ENCODE measurements at places on chromosomes 1 and 21.
A peak's percentile ranks its signal among the peaks of the same experiment; 100 is the strongest.

GRCh38 chr1:169295425-169295824 is 72.2 kb downstream of the NME7 start:
- DNase-seq = no peak

- DNase-seq = no peak
These were observed 2.0 kb downstream of the PYCR2 start for GRCh38 chr1:225921734-225922709.

DNA sequence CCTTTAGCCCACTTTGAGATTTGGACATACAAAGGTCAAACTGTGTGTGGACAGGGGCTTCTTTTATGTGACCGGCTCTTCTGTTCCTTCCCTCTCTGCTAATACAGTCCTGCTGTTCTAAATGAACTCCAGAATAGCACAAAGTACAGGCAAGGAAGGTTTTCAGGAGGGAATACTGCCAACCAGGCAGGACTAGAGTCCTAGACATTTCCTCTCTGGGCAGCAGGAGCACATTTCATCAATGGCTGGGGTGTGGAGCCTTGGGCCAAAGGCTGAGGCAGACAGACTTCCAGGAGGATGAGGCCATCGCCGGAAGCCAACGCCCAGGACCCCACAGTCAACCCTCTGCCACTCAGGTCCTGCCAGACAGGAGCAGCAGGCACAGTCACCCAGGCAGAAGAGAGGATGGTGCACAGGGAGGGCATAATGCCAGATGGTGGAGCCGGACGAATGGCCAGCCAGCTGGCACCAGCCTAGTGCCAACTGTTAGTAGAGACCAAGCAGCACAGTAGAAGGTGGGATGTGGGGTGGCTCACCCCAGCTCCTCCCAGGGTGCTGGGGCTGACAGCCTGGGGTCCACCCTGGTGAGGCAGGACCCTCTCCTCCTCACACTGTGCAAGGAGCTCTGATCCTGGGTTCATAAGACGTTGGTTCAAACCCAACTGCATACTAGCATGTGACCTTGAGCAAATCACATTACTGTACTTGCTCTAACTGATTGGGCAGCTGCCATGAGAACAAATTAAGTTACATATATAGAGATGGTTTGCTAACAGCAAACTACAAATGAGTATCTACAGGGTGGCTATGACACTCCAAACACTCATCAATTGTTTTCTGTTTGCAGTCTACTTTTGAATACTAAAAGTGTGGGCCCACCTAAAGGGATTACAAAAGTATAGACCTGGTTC is 410.7 kb downstream of the SIPA1L2 start:
- DNase-seq = no peak

- no peak for DNase-seq
These were observed 3.3 kb upstream of the PCBP3 start for GRCh38 chr21:45640001-45640887.

GRCh38 chr1:86470859-86471258 is 2.1 kb downstream of the CLCA1 start:
- DNase-seq = no peak

DNA sequence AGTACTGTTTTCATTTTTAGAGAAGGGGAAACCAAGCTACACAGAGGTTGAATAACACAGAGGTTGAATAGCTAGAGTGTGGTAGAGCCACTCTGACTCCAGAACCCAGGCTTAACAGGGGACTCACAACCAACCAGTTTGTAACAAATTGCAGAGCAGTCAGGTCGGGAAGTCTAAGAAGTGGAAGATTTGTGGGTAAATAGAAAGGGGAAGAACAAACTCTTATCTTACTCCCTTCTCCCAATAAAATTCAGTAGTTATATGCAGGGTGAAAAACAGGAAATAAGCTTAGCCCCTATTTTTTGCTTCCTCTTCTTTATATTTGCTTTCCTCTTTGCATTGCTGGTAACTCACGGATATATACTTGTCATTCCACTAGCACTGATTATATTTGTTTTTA is 23.2 kb downstream of the CDC42 start:
- DNase-seq = no peak

DNA sequence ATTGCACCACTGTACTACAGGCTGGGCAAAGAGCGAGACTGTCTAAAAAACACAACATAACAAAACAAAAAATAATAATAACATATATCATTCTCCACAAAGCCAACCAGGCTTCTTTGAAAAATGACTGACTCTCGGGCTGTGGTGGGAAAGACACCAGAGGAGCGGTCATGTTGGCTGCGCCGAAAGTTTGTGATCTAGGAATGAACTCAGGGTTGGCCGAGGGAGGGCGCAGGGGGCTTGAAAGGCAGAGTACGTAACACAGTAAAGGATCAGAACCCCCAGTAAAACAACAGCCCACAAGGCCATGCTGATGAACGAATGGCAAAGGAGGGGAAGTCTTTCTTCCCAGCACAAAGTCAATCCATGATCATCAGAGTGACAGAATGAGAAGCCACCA is 4.7 kb downstream of the SLC35E2B start:
- DNase-seq = no peak

GRCh38 chr1:89633248-89633799 is 404 bp downstream of the LRRC8C start:
- DNase-seq = peak; percentile 46

GRCh38 chr1:233005703-233006102 is 55.3 kb downstream of the NTPCR start:
- no peak for DNase-seq

DNA sequence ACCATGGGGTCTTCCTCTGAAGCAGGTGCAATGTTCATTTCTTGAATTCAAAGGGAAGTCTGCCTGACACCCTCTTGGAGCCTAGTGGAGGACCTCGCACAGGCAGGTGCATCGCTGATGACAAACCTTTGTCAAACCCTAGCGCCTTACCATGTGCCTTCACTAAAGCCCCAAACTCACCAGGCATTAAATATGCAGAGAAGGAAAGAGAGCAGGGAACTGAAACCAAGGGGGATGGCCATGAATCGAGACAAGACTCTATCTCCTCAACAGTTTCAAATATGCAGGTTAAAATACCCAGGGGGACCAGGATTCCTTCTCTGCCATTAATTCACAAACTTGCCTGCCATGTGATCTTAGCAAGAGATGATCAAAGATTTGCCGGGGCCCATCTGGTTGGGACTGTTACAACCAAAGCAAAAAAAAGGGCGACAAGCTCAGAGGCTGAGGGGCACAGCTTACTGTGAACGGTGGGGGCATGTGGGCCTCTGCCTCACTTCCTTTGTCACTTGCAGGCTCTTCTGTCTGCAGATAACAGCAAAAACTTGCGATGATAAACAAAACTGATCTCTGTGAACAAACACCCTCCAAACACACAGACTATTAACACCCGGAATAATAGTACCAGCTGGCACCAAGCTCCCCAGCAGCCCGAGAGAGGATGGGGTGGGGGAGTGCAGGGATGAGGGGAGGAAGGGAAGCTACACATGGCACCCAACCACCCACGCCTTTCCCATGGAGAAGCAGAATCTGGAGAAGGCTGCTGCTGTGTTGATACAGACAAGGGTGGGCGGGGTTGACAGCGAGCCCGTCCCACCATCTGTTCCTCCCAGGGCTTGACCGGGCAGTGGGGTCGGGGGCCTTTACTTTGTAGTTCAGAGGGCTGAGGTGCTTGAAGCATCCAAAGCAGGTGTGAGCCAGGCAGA is 33.9 kb downstream of the TMEM63A start:
- no peak for DNase-seq

GRCh38 chr1:155913969-155914757 is 3.0 kb upstream of the RIT1 start:
- DNase-seq = no peak

- DNase-seq = no peak
These were observed 99.0 kb upstream of the SOD1 start for GRCh38 chr21:31560479-31560878.

- DNase-seq = no peak
These were observed 61.8 kb upstream of the PTGFRN start for GRCh38 chr1:116847688-116848531.

- no peak for DNase-seq
These were observed 44.5 kb downstream of the CBS start for GRCh38 chr21:43031121-43031619.

DNA sequence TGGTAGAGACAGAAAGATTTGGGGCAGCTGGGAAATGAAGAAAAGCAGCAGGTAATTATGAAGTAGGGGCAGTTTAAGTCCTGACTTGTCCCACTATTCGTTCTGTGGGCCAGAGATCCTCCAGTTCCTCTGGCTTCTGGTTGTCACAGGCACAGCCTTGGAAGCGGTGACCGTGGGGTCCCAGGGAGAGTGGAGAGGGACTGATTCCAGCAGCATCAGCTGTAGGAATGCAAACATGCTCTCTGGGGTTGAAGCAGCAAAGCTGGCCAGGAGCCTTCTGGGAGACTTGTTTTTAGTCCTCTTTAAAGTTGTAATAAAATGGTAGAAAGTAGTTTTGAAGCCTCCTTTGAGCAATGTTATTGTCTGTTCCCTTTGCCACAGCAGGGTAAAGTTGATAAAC is 488.0 kb downstream of the LMO4 start:
- no peak for DNase-seq

DNA sequence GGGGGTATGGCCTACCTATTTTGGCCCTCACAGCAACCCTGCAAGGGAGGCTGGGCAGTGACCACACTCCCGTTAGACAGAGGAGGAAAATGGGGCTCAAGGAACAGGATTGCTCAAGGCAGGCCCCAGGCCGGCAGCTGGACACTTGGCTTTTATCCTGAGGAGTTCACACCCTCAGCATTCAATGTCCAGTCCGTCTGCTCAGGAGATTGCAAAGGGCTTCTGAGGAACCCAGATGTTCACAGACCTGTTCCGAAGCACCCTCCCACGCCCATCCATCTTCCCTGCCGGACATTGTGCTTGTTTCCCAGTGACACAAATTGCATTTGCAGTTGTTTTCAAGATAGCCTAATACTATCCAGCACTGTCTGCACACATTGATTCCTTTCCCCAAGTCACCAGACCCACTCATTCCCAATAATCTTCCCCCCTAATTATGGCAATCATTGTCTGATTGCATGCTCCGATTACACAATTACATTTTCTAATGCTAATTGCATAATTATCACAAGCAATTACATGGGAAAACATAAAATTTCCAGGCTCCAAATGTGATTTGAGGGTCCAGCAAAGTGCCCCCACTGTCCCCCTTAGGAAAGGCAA is 4.3 kb upstream of the UBL4B start:
- DNase-seq = no peak

DNA sequence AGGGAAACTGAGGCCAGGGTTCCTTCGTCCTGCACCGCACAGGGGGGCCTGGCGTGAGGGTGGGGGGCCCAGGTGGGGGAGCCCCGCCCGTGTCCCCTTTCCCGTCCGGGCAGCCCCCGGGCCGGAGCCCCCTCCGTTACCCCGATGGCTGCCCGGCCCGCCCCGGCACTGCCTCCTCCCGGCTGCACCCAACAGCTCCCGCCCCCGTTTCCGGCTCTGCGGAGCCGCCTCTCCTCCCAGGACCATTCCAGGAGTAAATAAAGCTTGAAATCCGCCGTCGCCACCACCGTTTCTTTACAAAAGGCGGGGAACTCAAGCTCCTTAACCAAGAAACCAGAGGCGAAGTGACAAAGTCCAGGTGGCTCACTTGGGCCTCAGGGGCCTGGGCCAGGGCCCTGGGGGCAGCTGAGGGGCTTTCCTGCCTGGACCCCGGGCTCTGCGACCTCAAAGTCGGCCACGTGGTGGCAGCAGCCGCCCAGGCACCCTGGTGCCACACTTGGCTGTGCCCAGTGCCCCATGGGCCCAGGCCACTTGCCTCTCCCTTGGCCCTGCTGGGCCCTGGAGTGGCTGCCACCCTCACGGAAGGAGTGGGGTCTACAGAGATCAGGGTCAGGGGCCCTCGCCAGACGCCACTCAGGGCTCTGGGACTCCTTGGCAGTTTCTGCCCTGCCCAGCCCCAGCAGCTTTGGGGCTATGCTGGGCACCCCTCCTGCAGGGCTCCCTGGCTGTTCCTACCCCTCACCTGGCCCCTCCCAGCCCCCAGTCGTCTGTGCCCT is 514 bp upstream of the FAAP20 start:
- DNase-seq = peak; percentile 90

- DNase-seq = no peak
These were observed 482.1 kb downstream of the RWDD3 start for GRCh38 chr1:95716097-95716496.

GRCh38 chr1:22292011-22292788 is 149.3 kb upstream of the WNT4 start:
- DNase-seq = no peak

- no peak for DNase-seq
These were observed 1.5 kb downstream of the LHX8 start for GRCh38 chr1:75135573-75136194.

- DNase-seq = no peak
These were observed 7.6 kb upstream of the ATF3 start for GRCh38 chr1:212600980-212601379.

GRCh38 chr1:111967886-111968285 is 21.6 kb downstream of the KCND3 start:
- no peak for DNase-seq

- no peak for DNase-seq
These were observed 27.8 kb upstream of the GPR153 start for GRCh38 chr1:6288665-6289064.

- DNase-seq = no peak
These were observed 8.6 kb downstream of the ALPL start for GRCh38 chr1:21517660-21518480.

- no peak for DNase-seq
These were observed 38.2 kb downstream of the RABGAP1L start for GRCh38 chr1:174197547-174197946.

- no peak for DNase-seq
These were observed 116.7 kb downstream of the FASLG start for GRCh38 chr1:172775606-172776005.

- DNase-seq = no peak
These were observed 5.3 kb downstream of the HTR1D start for GRCh38 chr1:23211955-23212354.

DNA sequence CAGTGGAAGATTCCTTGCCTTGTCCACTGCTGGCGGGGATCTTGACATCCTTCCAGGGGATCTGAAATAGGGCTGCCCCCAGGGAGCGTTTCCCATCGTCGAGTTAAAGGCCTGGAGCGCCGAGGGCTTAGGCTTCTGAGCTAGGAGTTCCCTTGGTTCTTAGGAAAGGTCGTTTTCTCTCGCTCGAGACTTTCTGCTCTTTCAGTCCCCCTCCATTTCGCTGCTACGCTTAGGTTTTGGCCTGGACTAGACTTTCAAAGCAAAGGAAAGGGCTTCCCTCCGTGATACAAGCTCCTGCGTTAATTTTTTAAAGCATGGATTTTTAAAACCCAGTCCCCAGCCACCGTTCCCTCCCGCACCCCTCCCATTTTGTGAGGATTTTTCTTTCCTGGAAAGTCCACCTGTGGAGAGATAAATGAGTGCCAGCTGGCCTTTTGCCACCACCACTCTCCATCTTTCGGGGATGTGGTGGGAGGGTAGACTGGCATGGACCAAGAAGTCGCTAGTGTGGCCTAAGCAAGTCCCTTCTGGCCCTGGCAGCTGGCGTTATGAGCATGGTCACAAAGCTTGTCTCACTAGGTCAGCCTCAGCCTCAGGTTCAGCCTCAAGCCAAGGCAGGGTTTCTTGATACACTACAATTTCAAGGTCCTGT is 9.2 kb downstream of the NR5A2 start:
- DNase-seq = no peak

Measured in H54 (cell line).